ENCODE measurements at places on chromosomes 1 and 21. TPM values are rescaled to one million over a fixed set of nuclear protein-coding genes. Genes with fewer than 3 reads are reported as not detected.

The FCER1G gene
- total RNA-seq = not detected

The GLIS1 gene
- total RNA-seq = 0.86 TPM

The ETNK2 gene
- 3.4 TPM for total RNA-seq

The INKA2 gene
- 6.3 TPM for total RNA-seq

The TAS1R3 gene
- total RNA-seq = 0.14 TPM

The NPHP4 gene
- 8.3 TPM for total RNA-seq

The FLG gene
- not detected for total RNA-seq

The GUCA2A gene
- total RNA-seq = not detected

The KRTAP21-2 gene
- total RNA-seq = not detected

The TP53BP2 gene
- total RNA-seq = 58.6 TPM

The S100A7A gene
- not detected for total RNA-seq

The MATN1 gene
- under 0.01 TPM for total RNA-seq

The AIM2 gene
- 0.43 TPM for total RNA-seq

The B3GALT5 gene
- 2.6 TPM for total RNA-seq

The KRTAP13-2 gene
- not detected for total RNA-seq

The SPRR2F gene
- total RNA-seq = not detected

The LMOD1 gene
- total RNA-seq = 5.4 TPM

The CYP4Z1 gene
- total RNA-seq = not detected

The CLDN14 gene
- not detected for total RNA-seq

The FOXJ3 gene
- total RNA-seq = 38.4 TPM

The IL19 gene
- total RNA-seq = 1.8 TPM

The ERICH3 gene
- total RNA-seq = not detected

The KCNJ9 gene
- not detected for total RNA-seq

All from placental pericyte (primary cell).